Femur (tissue), 1 donor: ENCODE measurements at places on chromosomes 4 and X.

GRCh38 chr4:10949039-10949733, 264.6 kb upstream of the CLNK start:
- no peak for DNase-seq

GRCh38 chr4:117783716-117784115, 250.6 kb upstream of the NDST3 start:
- no peak for DNase-seq

- DNase-seq, result no peak
Observed at GRCh38 chr4:34328939-34329338, 1915.4 kb downstream of the ARAP2 start.

- no peak for DNase-seq
Observed at GRCh38 chr4:183674153-183674552, 15.1 kb downstream of the TRAPPC11 start.

GRCh38 chr4:10180603-10180926, 64.0 kb upstream of the WDR1 start:
- DNase-seq, result no peak

- no peak for DNase-seq
Observed at GRCh38 chr4:31548823-31549222, 828.7 kb downstream of the PCDH7 start.
